Stomach (tissue), 19 donors: ENCODE measurements at places on chromosomes 2 and 18. TPM values are rescaled to one million over a fixed set of nuclear protein-coding genes. Genes with fewer than 3 reads are reported as not detected.

RNASEH1 gene
- 32.1 TPM for total RNA-seq

PARD6G gene
- total RNA-seq = 1.8 TPM

MC5R gene
- not detected for total RNA-seq

CPO gene
- not detected for total RNA-seq

QPCT gene
- 1.3 TPM for total RNA-seq

RTP5 gene
- not detected for total RNA-seq

MERTK gene
- total RNA-seq = 17.4 TPM

RAB12 gene
- 88.5 TPM for total RNA-seq

HMSD gene
- not detected for total RNA-seq

LMAN1 gene
- 75.1 TPM for total RNA-seq

METTL4 gene
- total RNA-seq = 1.4 TPM

POLE4 gene
- total RNA-seq = 9.6 TPM

DNA sequence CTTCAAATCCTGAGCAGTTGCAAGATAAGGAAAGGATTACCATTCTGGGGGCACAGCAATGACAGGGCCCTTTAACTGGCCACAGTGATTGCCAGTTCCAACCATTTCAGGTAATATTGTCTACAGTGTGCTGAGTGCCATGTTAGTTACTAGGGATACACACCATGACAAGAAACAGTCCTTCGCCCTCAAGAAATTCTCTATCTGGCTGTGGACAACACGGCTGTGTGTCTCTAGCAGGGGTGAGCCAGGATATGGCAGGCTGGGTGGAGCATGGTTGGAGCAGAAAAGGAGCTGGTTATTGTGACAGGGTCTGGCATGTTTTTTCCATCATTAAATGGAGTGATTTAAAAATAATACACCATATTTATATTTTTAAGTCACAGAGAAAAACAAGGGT lies 31.0 kb downstream of the TSPYL6 start:
- H3K27me3 ChIP-seq = no peaks in the 10 kb centered on the region
- H3K4me3 ChIP-seq = no peak overlapping the region

DNA sequence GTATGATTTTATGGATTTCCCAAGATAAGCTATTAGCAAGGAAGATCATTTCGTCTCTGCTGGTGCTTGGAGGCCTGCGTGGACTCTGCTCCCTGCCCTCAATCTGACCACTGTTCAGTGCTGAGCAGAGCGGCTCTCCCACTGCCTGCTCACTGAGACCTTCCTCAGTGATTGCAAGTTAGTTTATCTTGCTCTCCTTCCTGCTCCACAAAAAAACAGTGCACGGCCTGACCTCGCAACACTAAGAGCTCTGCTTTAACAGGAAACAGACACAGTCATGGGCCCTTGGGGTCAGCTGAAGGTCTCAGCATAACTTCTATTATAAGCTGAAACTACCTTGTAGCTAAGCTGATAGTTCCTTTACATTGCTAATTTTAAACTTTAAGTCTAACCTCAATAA lies 53.1 kb downstream of the PRELID3A start:
- H3K36me3 ChIP-seq = peaks cover 46% of the 10 kb centered on the region
- DNase-seq = peak; percentile 70
- H3K4me3 ChIP-seq = no peak overlapping the region
- no peaks in the 10 kb centered on the region for H3K27me3 ChIP-seq
- no peaks in the 10 kb centered on the region for H3K4me1 ChIP-seq

DNA sequence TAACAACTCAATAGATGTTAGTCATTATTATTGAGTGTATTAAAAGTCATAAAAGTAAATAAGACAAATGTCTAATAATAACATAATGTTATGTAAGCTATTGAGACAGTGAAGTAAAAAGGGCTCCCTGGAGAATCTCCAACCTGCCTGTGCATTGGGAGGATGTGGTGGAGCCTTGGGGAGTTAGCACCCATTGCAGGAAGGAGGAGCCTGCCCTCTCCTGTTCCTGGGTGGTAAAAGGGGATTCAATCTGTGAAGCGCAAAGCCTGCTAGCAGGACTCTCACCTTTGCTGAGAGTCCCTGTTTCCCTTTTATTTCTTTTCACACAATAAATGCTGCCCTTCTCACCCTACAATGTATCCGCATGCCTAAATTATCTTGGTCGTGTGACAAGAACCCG lies 206.1 kb downstream of the RAB3GAP1 start:
- DNase-seq = no peak
- H3K4me3 ChIP-seq = no peak overlapping the region
- no peaks in the 10 kb centered on the region for H3K27me3 ChIP-seq
- no peak overlapping the region for H3K27ac ChIP-seq
- no peaks in the 10 kb centered on the region for H3K4me1 ChIP-seq

DNA sequence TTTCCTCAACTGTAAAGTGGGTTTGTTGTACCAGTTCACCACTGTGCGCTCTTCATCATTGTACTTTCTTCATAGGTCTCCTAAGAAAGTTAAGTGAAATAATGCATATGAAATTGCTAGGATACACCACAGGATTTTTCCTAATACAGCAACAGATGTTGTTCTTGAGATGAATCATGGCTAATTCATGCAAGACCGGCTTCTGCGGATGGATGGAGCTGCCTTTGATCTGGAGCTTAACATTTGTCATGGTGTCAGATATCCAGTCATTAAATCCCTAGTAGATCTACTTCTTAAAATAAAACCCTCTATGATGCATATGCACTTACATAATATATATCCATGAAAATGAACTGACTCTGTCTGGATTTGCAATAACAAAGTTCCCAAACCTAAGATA lies 114.1 kb downstream of the COL6A3 start:
- DNase-seq = peak; percentile 66
- no peak overlapping the region for H3K4me3 ChIP-seq
- no peaks in the 10 kb centered on the region for H3K27me3 ChIP-seq
- H3K27ac ChIP-seq = no peak overlapping the region
- H3K36me3 ChIP-seq = no peaks in the 10 kb centered on the region

- H3K4me3 ChIP-seq = peak overlapping the region; percentile 89
- peaks cover 45% of the 10 kb centered on the region for H3K4me1 ChIP-seq
- H3K27me3 ChIP-seq = no peaks in the 10 kb centered on the region
- DNase-seq = no peak
- no peaks in the 10 kb centered on the region for H3K36me3 ChIP-seq
These were observed 743 bp downstream of the HADHA start for GRCh38 chr2:26243470-26244308.

DNA sequence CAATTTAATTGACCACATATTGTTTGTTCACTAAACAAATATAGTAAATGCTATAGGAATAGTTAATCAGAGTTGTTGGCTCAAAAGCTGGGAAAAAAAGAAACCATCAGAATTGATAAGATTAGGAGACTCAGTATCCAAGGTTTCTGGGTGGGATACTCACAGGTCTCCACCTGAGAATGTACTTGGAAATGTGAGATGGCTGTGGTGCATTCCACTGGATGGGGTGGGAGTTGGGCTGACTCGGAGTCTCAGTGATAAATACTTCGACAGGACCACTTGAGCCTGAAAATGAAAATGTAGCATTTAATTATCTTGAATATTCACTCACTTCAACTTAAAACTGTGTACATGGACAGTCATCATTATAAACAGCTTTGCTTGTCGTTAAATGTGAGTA lies 21.2 kb downstream of the FN1 start:
- no peaks in the 10 kb centered on the region for H3K27me3 ChIP-seq
- H3K4me3 ChIP-seq = no peak overlapping the region
- H3K27ac ChIP-seq = no peak overlapping the region
- H3K36me3 ChIP-seq = peaks cover 38% of the 10 kb centered on the region

GRCh38 chr2:2851806-2852777 lies 521.0 kb upstream of the MYT1L start:
- H3K27ac ChIP-seq = no peak overlapping the region
- peaks cover 4% of the 10 kb centered on the region for H3K4me1 ChIP-seq
- H3K27me3 ChIP-seq = no peaks in the 10 kb centered on the region
- H3K36me3 ChIP-seq = no peaks in the 10 kb centered on the region
- no peak for DNase-seq

DNA sequence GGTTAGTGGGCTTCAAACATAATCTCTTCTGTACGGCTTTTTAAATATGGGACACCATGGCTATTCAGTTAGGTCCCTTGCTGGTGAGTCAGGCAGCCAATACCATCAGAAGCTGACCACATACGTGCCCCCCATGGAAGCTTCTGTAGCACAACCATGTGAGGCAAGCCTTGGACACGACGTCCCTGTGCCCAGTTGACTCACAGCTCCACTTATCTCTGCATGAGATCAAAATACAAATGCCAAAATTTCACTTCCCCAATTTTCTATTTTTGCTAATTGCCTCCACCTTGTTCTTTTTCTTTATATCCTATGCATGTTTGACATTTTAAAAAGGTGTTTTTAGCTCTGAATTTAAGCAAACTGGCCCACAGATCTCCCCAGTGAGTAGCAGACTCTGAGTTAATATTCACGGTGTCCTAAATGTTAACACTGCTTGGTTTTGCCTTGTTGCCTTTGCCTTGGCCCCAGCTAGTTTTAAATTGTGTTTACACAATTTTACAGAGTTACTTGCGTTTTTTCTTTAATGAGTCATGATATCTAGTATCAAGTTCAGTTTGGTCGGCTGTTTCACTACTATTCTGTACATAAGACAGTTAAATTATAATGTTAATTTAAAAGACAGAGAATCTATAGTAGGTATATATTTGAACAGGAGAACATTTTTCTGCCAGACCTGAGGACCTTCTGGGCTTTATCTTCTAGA lies 77.5 kb downstream of the CDCA7 start:
- H3K4me3 ChIP-seq = no peak overlapping the region
- H3K4me1 ChIP-seq = no peaks in the 10 kb centered on the region
- no peaks in the 10 kb centered on the region for H3K36me3 ChIP-seq
- no peak overlapping the region for H3K27ac ChIP-seq
- peaks cover 10% of the 10 kb centered on the region for H3K27me3 ChIP-seq
- no peak for DNase-seq

- no peaks in the 10 kb centered on the region for H3K36me3 ChIP-seq
- H3K4me3 ChIP-seq = no peak overlapping the region
- peaks cover 11% of the 10 kb centered on the region for H3K4me1 ChIP-seq
- peak; percentile 85 for DNase-seq
- H3K27ac ChIP-seq = peak overlapping the region; percentile 29
These were observed 68.6 kb upstream of the RPE start for GRCh38 chr2:209933499-209934483.

- no peaks in the 10 kb centered on the region for H3K36me3 ChIP-seq
- no peaks in the 10 kb centered on the region for H3K4me1 ChIP-seq
- no peak overlapping the region for H3K4me3 ChIP-seq
- peaks cover 29% of the 10 kb centered on the region for H3K27me3 ChIP-seq
- no peak for DNase-seq
These were observed 44.5 kb downstream of the MYT1L start for GRCh38 chr2:2286592-2286991.

GRCh38 chr2:85189606-85190270 lies 56.5 kb downstream of the TCF7L1 start:
- DNase-seq = no peak
- no peaks in the 10 kb centered on the region for H3K36me3 ChIP-seq
- H3K4me3 ChIP-seq = no peak overlapping the region
- H3K27me3 ChIP-seq = no peaks in the 10 kb centered on the region
- no peaks in the 10 kb centered on the region for H3K4me1 ChIP-seq
- H3K27ac ChIP-seq = no peak overlapping the region

GRCh38 chr2:191670076-191670475 lies 7.9 kb upstream of the NABP1 start:
- no peak overlapping the region for H3K4me3 ChIP-seq
- H3K27me3 ChIP-seq = no peaks in the 10 kb centered on the region
- H3K27ac ChIP-seq = no peak overlapping the region
- DNase-seq = no peak
- no peaks in the 10 kb centered on the region for H3K4me1 ChIP-seq
- H3K36me3 ChIP-seq = no peaks in the 10 kb centered on the region

DNA sequence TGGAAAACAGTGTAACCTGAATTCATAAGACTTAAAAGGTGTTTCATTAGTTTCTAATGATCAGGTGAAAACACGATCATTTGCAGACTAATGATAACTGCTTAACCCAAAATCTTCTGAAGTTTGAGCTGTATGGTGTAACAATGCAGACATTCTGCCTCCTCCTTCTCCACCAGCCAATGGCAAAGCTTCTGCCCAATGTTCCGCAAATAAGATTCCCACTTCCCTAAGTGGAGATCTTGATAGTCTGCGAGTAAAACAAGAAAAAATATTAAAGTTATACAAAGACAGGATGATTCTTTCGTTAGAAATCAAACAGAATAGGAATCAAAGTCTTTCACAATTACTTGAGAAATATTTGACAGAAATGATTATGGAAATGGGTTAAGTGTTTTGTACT lies 8.1 kb downstream of the C2orf42 start:
- no peak for DNase-seq
- no peak overlapping the region for H3K4me3 ChIP-seq
- no peak overlapping the region for H3K27ac ChIP-seq
- H3K36me3 ChIP-seq = peaks cover 53% of the 10 kb centered on the region

DNA sequence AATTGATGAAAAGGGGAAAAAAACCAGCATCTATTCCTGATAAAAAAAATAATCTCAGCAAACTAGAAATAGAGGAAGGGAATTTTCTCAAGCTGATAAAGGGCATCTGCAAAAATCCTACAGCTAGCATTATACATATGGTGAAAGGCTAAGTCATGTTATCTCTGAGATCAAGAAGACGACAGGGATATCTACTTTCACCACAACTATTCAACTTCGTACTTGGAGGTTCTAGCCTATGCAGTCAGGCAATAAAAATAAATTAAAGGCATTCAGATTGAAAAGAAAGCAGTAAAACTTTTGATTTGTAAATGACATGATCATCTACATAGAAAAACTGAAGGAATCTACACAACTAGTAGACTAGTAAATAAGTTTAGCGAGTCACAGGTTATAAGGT lies 58.2 kb downstream of the CAB39 start:
- no peaks in the 10 kb centered on the region for H3K36me3 ChIP-seq
- H3K4me1 ChIP-seq = peaks cover 23% of the 10 kb centered on the region
- no peaks in the 10 kb centered on the region for H3K27me3 ChIP-seq
- no peak overlapping the region for H3K27ac ChIP-seq

DNA sequence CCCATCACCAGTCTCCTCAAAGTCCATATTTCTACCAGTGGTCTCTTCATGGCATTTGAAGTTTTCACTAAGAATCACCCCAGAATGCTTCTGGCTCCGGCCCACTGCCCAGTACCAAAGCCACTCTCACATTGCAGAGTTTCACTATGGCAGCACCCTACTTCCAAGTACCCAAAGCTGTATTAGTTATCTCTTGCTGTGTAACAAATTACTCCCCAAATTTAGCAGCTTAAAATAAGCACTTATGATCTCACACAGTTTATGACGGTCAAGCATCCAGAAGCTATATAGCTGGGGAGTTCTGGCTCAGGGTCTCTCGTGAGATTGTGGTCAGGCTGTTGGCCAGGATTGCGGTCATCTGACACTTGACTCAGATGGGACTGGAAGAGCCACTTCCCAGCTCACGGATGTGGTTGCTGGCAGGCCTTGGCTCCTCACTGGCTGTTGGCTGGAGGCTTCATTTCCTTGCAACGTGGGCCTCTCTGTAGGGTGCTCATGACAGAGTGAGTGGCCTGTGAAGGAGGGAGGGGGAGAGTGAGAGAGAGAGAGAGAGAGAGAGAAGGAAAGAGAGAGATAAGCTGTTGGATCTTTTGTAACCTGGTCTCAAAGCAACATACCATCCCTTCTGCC lies 189.5 kb downstream of the CTIF start:
- peaks cover 3% of the 10 kb centered on the region for H3K4me1 ChIP-seq
- no peak overlapping the region for H3K4me3 ChIP-seq
- no peak overlapping the region for H3K27ac ChIP-seq
- no peaks in the 10 kb centered on the region for H3K27me3 ChIP-seq

- no peak within 1 kb of the TSS for H3K4me3 ChIP-seq
- H3K27me3 ChIP-seq = no peaks in the 10 kb centered on the region
- no peak within 1 kb of the TSS for H3K27ac ChIP-seq
- DNase-seq = no peak
These were observed at the start of gene IL36RN for GRCh38 chr2:113058998-113059960. TSS of gene IL36RN (plus strand) at chr2:113059198. CDS start at chr2:113059439, 241 bp downstream.

GRCh38 chr2:134900151-134900550 lies 18.5 kb upstream of the CCNT2 start:
- H3K4me1 ChIP-seq = peaks cover 8% of the 10 kb centered on the region
- no peaks in the 10 kb centered on the region for H3K27me3 ChIP-seq
- no peak overlapping the region for H3K27ac ChIP-seq
- no peaks in the 10 kb centered on the region for H3K36me3 ChIP-seq
